ENCODE measurements at places on chromosomes 1 and 21.

GRCh38 chr1:112296908-112297307 is 99.1 kb upstream of the CTTNBP2NL start:
- no peak for DNase-seq

DNA sequence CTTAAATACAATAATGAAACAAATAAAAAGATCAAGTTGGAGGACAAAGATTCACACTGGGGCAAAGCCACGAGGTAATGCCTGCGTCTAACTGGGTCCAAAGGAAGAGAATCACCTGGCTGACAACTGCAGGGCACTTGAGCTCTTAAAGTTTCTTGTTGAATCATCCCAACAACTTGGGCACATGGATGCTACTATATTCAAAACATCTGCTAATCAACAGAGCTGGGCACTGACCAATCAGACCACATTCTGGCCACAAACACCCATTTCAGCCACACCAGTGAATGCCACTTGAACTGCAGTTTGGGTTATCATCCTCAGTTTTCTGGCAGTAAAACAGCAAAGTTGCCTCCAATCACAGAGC is 51.0 kb downstream of the ABCA4 start:
- DNase-seq, result no peak

DNA sequence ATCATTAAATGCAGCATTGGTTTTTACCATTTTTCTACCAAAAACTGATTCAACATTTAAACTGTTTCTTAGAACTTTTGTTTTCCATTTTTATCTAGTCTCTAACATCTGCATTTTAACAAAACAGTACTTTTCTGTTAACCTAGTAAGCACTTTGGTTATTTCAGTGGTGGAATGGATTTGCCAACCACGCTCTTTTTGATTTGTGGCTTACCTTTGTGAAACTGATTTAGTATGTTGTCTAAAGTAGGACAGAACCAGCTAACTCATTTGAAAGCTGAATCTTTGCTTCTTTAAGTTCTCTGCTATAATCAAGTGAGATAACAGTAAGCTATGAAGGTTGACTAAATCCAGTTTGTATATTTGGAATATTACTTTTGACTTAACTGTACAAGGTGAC is 41.5 kb upstream of the METTL18 start:
- no peak for DNase-seq

DNA sequence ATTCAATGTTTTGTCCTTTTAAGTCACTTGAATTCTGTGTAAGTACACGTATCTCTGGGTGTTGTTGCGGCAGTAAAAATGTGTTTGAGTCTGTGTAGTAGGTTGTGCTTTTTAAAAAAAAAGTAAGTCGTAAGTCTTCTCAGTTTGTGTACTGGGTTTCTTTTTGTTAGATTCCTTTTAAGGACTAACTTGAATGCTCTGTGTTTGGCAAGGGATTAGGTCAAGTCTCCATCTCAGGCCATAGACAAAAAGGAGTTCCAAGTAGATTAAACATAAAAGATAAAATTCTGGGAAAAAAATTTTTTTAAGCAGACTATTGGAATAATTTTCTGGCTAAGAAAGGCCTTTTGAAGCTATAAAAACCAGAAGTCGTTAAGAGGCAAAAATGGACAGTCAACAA is 113.1 kb downstream of the ATP5PO start:
- DNase-seq, result no peak

- no peak for DNase-seq
Measured at GRCh38 chr1:53944469-53945182, 873 bp downstream of the IFT25 start.

GRCh38 chr1:217484871-217485270 is 146.0 kb downstream of the GPATCH2 start:
- DNase-seq, result no peak

DNA sequence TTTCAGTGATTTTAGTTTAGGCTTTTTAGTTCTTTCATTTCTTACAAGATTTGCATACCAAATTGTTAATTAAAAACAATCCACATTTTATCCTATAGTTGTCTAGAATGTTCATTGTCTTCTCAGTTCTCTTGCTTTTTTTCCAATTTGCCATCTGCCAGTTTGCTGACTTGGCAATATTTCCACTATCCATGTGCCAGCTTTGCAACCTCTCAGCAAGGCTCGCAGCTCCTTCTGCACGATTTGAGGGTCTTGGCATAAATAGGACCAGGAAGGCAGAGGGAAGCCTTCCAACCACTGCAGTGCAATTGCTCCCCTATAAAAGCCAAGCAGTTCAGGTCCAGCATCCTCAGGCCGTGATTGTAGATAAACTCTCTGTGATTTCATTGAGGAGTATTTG is 306.8 kb upstream of the FMN2 start:
- no peak for DNase-seq

GRCh38 chr1:17744666-17745478 is 10.3 kb upstream of the ACTL8 start:
- no peak for DNase-seq

DNA sequence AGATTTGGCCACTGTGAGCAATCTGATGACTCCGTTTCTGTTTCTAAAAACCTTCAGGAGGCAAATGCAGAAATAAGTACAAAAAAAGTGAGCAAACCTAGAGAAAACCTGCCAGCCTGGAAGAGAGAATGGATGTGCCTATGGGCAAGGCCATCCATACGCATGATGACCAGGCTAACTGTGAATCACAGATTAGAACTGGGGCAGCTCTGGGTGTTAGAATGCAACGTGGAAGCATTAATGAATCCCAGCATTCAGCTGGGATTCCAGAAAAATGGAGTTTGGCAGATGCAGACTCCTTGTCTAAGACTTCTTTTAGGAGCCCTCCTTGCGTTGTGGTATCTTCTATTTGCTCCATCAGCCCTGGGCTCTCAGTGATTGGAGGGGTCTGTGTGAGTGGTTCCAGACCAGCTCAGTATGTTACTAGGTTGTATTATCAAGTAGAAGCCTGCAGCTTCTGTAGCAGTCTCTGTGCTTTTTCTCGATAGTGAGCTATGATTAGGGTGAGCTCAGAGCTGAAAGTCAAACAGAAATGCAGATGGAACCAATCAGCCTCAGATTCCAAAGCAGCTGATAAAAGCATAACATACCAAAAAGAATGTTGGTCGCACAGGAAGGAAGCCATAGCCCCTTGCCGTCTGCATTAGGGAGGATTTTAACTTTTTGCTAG is 154.0 kb downstream of the PSMG1 start:
- no peak for DNase-seq

GRCh38 chr1:34147301-34147700 is 17.7 kb downstream of the CSMD2 start:
- DNase-seq, result no peak

DNA sequence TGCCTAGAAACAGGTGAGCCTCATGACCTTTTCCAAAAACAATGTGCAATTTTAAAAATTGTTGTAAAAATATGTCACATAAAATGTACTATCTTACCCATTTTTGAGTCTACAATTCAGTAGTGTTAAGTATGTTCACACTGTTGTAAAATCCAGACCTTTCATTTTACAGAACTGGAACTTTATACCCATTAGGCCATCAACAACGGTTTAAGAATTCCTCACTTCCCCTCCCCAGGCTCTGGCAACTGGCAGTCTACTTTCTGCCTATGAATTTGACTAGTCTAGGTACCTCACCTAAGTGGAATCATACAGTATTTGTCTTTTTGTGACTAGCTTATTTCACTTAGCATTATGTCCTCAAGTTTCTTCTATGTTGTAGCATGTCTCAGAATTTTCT is 8.6 kb downstream of the CTSE start:
- no peak for DNase-seq

GRCh38 chr1:214717351-214717750 is 114.4 kb downstream of the CENPF start:
- DNase-seq, result no peak

- DNase-seq, result no peak
Measured at GRCh38 chr1:89907727-89908212, 86.9 kb downstream of the LRRC8D start.

DNA sequence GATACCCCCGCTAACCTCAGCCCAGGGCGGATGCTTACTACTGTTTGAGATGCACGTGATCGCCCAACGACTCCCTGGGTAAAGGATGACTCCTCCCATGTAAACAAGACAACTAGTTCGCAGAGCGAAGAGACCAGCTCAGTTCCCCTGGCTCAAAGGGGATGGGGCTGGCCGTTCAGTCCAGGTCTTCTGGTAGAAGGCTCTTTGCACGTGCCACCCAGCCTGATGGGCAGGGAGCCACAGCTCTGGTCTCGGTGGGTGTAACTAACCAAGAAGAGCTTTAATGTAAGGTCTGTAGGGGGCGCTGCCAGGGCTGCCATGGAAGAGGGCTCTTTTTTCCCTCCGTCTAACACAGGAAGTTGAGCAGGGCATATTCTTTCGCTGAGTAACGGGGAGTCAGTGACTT is 49.4 kb upstream of the PARP1 start:
- no peak for DNase-seq

DNA sequence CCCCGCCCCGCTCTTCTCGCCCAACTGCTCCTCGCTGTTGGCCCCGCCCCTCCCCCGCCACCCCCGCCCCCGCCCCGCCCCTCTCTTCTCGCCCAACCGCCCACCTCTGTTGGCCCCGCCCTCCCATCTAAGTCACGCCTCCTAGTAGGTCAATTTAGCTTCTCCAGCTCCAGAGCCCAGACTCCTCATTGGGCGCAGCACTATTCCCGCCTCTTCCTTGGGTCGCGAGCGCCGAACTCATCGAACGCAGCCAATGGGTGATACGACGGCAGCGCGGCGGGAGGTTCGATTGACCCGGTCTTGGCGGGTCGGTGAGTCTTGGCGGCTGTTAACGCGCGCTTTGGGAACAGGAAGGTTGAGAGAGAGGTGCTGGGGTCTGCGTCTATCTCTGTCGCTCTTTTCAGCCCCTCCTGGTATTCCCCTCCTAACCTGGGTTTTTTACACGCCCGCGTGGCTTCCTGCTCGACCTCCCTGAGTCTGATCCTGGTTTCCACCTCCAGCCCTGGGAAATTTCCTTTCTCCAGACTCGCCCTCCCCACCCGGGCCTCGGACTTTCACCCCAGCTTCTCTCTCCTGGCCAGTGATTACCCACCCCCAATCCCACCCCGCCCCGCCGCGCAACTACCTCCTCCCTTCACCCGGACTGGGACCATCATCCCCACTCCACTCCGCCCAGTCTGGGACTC is at the start of gene RAD54L:
Gene RAD54L (plus strand): TSS at position 328 of the 686 bp plus-strand sequence. CDS start 643 bp downstream, outside the sequence.
- peak; percentile 98 for DNase-seq

- no peak for DNase-seq
Measured at GRCh38 chr1:67463298-67463955, 33.2 kb upstream of the SERBP1 start.

DNA sequence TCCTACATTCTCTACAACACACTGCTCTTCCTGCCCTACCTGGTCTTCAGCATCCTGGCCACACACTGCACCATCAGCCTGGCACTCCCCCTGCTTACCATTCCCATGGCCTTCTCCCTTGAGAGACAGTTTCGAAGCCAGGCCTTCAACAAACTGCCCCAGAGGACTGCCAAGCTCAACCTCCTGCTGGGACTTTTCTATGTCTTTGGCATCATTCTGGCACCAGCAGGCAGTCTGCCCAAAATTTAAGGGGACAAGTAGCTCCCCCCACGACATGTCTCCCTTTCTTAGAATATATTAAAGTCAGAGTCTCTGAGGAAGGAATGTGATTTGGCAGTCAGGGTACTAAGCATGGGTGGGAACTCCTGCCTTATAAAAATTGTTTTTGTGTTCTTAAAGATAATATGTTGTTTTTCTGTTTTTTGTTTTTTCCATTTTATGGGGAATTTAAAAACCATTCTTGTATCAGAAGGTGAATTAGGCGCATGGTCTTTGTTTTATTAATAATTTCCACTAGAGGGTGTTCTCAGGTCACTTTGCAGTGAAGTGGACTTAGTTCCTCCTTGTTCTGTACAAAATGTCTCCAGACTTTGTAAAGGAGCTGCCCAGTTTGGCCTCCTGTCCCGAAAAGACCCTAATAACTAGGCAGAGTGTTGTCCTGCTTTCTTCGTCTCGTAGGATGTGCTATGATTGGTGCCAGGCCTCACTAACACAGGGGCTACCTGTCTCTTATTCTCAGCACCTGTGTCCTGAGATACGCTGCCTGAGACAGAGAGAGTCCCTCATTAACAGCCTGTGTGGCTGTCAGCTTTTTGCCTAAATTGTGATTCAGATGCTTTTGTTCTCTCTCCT is 13.1 kb downstream of the UBIAD1 start:
- no peak for DNase-seq

GRCh38 chr1:29679316-29679715 is 443.0 kb downstream of the PTPRU start:
- peak; percentile 21 for DNase-seq

DNA sequence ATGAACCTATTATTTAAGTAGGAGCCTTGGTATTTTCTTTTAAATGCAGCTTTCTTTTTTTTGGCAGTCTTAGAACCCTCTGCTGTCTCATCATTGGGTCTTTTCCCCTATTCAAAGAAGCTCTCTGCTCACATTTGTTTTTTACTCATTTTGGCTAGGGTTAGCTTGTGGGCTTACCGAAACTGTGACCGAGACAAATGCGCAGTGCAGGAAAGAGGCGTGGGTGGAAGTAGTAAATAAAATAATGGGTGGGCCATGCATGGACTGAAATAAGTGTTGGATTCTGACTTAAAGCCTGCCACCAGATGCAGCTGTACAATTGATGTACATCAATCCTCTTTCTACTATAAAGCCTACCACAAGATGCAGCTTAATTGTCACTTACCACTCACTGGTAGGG is 14.7 kb downstream of the XPR1 start:
- no peak for DNase-seq

DNA sequence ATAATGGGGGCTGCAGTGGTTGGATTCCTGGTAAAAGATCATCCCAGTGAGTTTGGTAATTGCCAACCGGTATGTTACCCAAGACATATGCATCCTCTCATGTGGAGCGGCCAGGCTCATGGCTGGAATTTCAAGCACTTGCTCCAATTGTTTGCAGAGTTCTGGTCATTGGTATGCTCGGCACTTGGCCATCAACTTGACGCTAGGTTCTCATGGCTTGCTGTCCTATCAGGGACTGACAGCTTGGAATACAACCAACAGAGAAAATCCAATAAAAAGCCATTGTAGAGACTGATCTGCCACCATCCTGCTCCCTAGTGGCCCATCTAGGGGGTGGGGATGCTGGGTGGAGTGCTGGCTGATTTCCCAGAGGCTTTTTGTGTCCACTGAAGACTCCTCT is 120.9 kb downstream of the EDEM3 start:
- no peak for DNase-seq

- no peak for DNase-seq
Measured at GRCh38 chr1:175599212-175599705, 144.1 kb downstream of the TNR start.

DNA sequence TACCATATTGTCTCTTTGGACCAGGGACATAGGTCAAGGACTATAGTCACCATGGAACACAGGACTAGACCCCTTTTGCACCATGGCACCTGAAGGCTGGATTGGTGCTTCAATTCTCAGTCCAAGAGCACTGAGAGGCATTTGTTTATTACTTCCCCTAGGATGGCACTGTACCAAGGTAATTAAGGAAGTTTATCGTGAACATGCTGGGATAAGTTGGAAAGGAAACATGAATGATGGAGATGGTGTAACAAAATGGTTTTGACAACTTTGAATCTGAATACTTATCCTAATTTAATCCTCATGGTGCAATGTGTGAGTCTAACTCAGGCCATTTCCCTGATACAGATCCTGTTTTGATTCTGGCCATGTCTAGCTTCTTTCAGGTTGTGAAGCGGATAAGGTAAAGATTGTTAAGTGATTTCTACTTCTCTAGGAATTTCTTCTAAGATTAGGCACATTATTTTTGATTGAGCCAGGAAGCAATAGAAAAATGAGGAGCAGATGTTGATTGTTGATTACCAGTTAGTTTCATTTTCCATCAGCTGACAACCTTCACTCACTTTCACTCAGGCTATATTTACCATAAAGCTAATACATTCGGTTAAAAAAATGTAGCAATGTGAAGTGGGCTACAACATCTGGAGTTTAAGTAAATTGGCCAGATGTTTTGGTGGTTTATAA is 37.3 kb upstream of the SIPA1L2 start:
- DNase-seq, result no peak

All from sciatic nerve (tissue), 2 donors.